ENCODE measurements at places on chromosomes 4 and X.

GRCh38 chrX:110123331-110123782 is 120.4 kb downstream of the TMEM164 start:
- ATAC-seq = no peak

DNA sequence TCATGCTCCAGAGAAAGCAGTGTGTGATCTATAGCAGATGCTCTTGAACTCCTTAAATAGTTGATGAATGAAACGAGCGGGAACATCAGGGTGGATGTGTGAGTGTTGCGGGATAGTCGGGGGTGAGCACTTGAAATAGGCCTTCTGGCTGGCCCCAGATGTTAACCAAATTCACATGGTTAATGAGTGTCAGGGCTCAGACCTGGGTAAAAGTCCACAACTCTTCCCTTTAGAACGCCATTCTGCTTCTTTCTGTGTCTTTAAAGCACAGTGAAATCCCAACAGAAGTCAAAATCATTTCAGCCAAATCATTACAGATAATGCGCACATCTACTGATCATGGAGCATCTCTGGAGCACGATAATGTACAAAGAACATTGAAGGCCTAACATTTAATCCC is 249.4 kb upstream of the BOD1L1 start:
- ATAC-seq = no peak

GRCh38 chr4:71807469-71807868 is 23.6 kb upstream of the GC start:
- no peak for ATAC-seq

GRCh38 chrX:19034025-19034424 is 50.1 kb upstream of the PHKA2 start:
- no peak for ATAC-seq

Measured in activated CD4-positive, CD25-positive, alpha-beta regulatory T cell treated with anti-CD3 and anti-CD28 coated beads, Interleukin-2, amount 50 U/mL, for 24 hours (primary cell).